ENCODE measurements at places on chromosomes 3 and 15.

DNA sequence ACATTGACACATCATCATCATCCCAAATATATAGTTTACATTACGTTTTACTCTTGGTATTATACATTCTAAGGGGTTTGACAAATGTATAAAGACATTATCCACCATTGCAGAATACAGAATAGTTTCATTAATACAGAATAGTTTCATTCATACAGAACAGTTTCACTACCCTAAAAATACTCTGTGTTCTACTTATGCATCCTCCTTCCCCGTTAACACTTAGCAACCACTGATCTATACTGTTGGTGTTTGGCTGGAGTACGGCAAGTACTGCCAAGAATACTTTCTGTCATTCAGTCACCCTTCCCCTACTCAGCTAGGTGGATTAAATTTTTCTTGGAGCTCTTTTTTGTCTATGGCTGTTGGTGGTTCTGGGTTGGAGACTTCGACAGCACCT, 33.4 kb downstream of the LEKR1 start:
- DNase-seq = no peak

DNA sequence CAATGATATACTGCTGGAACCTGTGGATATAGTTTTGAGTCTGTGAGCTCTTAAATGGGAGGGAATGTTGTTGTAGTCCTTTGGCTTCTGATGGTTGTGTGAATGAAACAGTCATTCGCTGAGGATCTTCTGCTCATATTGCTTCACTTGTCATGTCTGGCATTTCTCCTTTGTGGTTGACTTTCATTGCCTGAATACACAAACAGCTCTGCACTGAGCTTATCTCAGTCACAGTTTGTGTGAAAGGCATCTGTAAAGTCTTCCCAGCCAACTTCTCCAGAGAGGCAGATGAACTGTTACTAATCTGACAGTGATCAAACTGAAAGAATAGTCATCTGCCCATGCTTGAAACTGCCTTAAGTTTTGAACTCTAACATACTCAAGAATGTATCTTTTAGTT, 59.8 kb downstream of the TMED3 start:
- no peak for DNase-seq

DNA sequence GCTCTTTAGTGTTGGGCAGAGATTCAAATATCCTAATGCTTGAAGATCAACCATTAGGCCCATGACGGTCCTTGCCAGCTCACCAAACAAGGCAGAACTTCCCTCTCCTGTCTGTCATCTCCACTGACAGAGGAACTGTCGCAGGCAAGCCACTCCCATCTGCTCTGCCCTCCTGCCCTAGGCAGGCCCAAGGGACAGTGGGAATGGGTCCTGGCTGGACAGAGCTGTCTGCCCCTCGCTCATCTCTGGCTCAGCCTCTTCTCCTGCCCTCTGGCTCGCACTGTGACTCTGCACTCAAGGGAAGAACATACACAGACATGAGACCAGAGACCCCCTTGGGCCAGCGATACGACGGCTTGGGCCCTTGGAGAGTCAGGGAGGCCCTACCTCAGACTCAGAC, 7.6 kb upstream of the MUSTN1 start:
- DNase-seq = no peak

- no peak for DNase-seq
These were observed 132.4 kb downstream of the SNRK start for GRCh38 chr3:43418601-43419272.

DNA sequence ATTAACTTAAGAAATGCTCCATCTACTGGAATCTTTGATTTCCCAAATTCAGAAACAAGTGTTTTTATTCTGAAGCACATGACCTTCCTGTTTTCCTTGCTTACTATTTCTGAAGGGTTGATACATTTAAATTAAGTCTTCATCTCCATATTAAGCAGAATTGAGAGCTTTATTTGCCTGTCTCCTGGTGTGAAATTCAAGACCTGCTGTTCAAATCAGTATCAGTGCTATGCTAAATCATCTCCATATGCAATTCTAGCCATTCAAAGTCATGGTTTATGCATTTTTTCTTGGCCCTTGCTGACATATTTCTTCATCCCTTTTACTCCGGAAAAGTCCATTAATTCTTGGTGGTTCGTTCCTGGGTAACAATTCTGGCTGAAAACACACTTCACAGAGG, 195.4 kb downstream of the ATP8B4 start:
- no peak for DNase-seq
